ENCODE measurements at places on chromosomes 2 and 18.
A peak's percentile ranks its signal among the peaks of the same experiment; 100 is the strongest.

DNA sequence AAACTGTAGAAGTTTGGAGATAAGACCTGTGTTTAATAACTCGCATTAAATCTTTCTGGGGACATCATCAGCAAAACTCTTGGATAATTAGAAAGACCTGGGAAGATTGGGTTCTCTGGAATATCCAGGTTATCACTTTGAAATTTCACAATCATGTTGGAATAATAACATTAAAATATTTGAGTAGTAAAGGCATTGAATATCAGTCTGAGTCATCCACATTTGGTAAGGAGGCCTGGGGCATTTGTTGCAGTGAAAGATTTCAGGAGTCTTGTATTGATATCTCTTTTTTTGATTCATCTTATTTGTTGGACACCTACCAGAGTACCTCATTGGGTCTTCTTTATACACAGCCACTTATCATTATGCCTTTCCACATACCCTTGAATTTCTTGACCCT is 95.9 kb downstream of the EPB41L5 start:
- no peak for DNase-seq

GRCh38 chr2:2872713-2873449 is 504.7 kb downstream of the EIPR1 start:
- no peak for DNase-seq

DNA sequence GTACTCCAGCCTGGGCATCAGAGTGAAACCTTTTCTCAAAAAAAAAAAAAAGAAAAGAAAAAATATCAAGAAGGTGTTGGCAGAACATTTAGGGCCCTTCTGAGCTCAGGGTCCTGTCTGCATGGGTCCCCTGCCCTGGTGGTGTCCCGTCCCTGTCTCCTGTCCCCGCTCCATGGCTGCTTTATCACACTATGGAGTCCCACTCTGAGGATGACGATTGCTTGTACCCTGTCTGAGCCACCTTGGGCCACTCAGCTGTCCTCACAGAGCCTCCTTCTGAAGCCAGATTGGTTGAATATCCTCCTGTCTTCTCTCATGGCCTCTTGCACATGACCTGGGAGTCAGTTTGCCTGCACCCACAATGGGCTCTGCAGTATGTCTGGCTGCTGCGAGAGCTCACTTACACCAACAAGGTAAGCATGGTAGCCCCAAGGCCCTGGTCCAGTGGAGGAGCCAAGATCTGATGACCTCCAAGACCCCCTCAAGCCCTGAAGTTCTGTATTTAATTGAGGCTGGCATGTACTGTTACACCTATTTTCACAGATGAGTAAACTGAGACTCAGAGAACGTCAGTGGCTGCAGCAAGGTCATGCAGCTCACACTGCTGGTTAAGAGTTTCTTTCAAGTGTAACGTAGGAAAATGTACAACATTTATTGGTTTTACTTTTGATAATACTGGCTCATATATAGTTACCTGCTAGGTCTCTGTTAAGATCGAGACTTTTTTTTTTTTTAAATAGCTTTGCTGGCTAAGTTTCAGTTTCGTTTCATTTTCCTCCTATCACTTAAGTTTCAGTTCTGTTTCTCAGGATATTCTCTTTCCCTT is 16.9 kb upstream of the ZCCHC2 start:
- peak; percentile 44 for DNase-seq

DNA sequence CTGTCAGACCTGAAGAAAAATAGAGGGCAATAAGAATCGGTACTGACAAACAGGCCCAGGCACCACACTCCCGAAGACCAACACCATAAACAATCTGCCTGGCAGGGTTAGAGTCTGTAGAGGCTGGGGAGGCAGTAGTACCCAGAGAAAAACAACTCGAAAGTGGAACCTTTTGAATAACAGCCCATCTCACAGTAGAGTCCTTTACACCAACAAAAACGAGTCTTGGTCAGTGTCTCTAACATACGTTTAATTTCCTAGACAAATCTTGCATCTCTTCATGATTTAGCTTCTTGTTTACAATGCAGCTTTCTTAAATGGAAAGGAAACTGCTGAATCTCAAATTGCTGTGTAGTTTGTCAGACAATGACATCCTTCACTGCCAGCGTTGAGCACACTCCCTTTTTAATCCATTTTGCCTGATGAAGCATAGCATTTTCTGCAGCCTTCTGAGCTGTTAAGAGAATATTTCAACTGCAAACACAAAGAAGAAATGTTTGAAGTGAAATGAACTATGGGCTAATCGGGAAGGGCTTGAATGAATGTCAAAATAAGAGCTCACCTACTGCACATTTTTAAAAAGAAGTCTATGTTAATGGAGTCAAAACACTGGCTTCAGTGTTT is 73.1 kb upstream of the DSG1 start:
- DNase-seq, result no peak

GRCh38 chr2:43731211-43731610 is 42.6 kb upstream of the DYNC2LI1 start:
- no peak for DNase-seq

DNA sequence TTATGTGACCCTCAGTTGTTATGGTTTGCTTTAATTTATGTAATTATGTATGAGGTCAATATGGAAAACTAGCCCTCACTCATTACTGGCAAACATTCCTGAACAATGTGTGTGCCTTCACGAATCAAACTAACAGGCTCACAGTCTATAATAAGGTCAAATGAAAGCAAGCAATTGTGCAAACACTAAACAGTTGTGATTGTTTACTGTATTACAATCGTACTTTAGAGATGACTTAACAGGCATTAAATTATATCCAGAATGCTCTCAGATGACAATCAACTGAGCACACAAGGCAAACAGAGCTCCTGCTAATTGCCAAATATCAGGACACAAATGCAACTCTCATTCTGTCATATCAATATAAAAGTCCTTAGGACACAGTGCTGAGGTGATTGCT is 29.5 kb downstream of the COL5A2 start:
- DNase-seq, result no peak

DNA sequence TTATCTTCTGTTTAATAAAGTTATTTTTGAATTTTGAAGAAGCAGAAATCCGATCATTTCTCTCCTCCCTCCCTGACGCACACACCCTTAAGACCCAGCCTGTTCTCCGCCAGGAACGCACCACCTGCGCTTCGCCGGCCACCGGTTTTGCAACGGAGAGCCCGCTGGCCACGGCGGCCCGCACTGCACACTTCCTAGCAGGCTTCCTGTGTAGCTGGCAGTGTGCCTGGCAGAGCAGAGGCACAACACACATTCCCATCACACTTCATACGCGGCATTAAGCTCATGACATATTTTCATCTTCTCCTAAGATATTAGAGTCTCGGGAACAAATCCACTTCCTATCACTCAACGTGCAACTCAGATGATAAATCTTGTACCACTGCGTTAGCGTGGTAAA is 148.0 kb downstream of the HDAC4 start:
- DNase-seq, result no peak

DNA sequence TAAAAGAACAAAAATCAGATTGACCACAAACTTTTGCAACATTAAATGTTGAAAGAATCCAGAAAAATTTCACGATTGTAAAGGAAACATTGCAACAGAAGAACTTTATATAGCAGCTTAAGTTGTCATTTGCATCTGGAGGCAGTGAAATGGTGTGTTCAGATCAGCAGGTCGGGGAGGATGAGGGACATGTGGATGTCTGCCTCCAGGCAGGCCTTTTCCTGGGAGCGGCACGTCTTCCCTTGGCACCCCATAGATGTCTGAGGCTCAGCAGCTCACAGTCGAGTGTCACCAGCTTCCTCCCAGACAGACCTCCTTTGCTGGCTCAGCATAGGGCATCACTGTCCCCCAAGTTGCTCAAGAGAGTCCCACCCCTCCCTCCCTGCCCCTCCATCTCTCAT is 44.3 kb upstream of the ASB1 start:
- DNase-seq, result no peak

DNA sequence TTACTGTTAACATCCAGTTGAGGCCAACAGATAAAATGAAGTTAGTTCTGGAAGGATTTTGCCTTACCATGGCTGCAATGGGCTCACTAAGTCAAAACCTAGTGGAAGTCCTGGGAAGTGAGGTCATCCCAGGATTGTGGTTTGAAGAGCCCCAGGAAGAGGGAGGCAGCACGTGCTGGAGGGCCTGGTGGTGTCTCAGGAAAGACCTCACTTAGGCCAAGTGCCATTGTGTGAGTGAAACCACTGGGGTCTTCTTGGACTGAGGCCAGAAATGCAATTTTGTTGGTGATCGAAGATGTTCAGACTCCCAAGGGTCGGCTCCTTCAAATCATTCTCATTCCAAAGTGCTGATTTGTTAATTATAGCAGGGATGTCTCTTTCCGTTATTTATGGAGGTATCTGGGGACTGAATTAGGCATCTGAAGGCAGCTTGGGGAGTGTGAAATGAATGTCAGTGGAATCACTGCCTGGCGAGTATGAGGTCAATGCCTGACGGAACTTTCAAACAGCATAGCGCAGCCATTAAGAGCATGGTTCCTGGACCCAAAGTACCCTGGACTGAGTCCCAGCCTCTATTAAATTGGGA is 60.0 kb downstream of the IL1R2 start:
- DNase-seq, result no peak

GRCh38 chr2:238082827-238083226 is 17.3 kb upstream of the ESPNL start:
- no peak for DNase-seq

GRCh38 chr2:213834746-213835145 is 550.5 kb downstream of the SPAG16 start:
- DNase-seq, result no peak

DNA sequence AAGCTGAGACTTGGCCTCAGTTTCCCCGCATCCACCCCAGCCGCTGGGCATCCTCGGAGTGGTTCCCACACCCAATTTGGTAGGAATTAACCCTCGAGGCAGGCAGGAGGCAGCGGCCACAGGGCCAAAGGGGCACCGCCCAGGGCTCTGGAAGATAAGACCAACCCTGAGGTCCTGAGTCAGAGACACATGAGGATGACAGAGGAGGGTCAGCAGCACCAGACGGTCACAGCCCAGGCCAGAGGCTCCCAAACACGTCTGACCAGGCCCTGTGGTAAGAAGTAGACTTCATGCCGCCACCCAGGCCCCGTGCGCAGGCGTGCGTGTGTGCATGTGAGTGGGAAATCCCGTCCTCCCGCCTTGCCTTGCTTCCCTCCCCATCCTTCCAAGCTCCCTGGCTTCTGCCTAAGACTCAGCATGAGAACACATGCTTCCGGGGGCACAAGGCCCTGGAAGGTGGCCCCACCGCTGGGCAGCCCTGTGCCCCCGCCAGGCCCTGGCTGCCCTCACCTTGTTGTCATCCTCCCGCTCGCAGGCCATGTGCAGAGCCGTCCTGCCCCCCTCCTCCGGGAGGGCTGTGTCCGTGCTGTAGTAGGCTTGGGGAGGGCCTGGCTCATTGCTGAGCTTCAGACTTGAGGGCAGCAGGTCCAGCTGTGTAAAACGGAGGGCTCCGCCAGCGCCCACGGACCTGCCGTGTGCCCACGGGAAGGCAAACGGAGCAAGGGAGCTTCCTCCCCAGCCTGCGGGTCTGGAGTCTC is 46.3 kb downstream of the ANKMY1 start:
- no peak for DNase-seq

GRCh38 chr18:79438898-79439627 is 43.3 kb downstream of the NFATC1 start:
- DNase-seq, result peak; percentile 36

- no peak for DNase-seq
Observed at GRCh38 chr2:69279931-69280681, 106.9 kb downstream of the GFPT1 start.

DNA sequence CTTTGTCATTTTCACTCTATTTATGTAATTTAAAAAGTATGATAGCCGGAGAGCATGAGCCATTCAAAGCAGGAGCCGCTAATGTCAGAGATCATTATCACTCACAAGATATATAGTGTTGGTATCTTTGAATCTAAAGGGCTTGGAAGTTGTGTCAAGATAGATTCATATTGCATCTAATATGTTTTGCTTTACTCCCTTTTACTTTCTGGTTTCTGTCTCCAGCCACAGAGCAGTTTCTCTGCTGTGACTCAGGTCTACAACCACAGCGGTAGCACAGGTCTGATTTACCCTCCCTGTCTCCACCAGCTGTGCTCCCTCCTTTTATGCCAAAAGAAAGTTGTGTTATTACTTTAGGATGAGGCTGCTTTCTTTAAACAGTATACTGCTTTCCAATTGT is 424.0 kb downstream of the ARHGAP15 start:
- DNase-seq, result no peak

GRCh38 chr2:38154395-38154794 is 78.4 kb upstream of the CYP1B1 start:
- DNase-seq, result no peak

DNA sequence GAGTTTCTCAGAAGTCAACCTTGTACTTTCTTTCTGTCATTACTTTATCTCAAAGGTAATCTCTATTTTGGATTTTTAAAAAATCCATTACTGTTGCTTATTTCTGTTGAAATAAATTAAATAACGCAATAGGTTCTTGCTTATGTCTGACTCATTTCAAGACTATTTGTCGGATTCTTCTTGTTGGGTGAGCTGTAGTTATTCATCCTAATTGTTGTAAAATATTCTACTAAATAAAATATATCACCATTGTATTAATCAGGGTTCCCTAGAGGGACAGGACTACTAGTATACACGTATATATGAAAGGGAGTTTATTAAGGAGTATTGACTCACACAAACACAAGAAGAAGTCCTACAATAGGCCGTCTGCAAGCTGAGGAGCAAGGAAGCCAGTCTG is 403.9 kb upstream of the CYRIA start:
- no peak for DNase-seq

DNA sequence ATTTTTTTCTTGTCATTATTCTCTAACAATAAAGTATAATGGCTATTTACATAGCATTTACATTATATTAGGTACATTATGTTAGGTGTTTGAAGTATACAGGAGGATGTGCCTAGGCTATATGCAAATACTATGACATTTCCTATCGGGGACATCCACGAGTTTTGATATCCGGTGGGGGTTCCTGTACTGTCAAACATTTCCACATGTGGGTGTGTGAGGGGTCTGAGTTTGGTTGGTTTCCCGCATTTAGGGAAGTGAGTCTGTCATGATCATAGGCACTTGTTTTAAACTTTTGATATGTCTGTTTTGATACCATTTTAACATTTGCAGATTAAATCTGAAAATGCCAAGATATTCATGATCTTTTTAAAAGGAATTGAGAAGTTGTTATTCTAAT is 76.0 kb downstream of the CEP192 start:
- DNase-seq, result no peak

- DNase-seq, result no peak
Observed at GRCh38 chr2:160752475-160753330, 259.1 kb upstream of the RBMS1 start.

DNA sequence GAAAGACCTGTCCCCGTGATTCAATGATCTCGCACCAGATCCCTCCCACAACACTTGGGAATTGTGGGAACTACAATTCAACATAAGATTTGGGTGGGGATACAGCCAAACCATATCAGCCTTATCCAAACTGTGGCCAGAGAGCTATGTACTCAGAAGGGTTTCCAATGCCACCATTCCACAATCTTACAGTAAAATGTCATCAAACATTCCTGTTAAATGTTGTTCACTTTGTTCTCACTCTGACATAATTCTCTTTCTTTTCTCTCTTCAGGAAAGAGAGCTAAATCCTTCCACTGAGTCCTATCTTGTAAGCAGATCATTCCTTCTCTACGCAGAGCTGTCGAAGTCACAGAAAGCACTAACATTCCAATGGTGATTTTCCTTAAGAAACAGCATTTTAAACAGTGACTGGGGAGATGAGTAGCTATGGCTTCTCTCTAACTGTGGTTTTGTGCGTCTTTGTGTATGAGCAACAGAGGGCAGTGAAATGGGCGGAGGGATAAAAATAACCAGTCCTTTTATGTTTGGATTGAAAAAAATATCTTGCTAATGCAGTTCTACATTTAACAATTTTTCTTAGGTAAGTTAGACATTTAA is 684.7 kb downstream of the EPHA4 start:
- DNase-seq, result no peak

GRCh38 chr2:52181080-52181479 is 1149.1 kb upstream of the NRXN1 start:
- no peak for DNase-seq

GRCh38 chr18:46891742-46892214 is 25.5 kb downstream of the PIAS2 start:
- no peak for DNase-seq
